ENCODE measurements at places on chromosomes 1 and 21.

- DNase-seq: no peak
Measured at GRCh38 chr1:223140611-223141405, 2.2 kb downstream of the TLR5 start.

- no peak for DNase-seq
Measured at GRCh38 chr1:79161077-79161476, 154.5 kb upstream of the ADGRL4 start.

DNA sequence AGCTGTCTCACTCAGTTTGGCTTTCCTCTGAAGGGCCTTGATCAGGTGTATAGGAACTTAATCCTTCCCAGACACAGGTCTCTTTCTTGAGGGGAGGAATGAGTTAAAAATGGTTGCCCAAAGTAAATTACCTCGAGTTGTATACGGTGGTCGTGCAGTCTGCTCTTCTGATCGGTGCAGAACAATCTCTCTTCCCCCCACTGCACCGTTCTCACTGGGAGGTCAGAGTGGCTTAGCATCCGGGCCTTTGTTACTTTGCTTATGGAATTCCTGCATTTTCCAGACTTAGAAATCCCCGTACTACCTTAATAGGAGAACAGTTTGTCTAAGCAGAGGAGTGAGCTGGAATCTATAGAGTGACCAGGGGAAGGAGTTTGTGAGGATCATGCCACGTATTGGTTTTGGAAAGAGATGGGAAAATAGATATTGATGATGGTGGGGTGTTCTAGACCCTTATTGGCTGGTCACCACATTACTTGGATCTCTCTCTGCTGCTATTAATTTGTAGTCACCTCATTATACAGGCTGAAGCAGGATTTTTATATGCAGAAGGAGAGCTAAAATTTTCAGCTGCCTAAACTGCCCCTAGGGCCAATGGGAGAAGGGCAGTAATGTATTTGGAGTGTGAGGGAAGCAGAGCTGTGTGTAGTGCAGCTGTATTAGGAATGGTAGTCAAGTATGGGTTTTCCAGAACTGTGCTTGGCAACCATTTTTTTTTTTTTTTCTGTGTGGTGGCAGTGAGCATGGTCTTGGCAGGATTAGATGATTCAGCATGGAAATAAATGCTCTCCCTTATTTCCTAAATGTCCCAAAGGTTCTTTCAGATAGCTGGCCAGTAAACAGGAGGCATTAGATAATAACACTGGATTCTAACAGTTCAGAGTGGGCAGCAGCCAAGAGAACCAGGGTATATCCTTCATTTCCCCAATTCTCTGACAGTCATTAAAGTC, 81.5 kb downstream of the NDUFS5 start:
- DNase-seq: no peak

DNA sequence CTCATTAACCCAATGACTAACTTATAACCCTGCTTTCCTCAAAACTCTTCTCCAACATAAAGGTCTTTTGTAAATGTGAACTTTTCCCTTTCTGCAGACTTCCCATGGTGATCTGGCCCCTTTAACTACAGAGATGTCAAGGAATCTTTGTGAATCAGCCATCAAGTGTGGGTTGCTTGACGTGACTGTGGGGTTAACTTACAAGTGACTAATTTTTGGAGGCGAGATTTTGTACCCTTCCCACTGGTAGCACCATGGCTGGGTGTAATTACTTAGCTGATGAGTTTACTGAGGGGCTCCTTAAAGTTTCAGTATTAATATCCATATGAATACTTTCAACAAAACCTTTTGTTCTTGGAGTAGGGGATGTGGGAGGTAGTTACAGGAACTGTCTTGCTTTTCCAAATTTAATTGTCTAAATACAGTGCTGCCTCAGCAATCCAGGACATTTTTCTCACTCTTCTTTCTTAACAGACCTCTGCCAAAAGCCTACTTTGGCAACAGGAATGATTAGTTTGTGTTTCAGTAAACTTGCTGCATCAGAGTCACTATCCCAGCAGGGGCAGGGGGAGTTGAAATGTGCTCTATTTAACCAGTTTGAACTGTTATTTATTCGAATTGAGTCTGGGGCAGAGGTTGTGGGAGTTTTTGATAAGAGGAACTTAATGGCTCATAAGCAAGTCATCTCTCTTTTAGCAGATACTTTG, 217.3 kb upstream of the FGGY start:
- no peak for DNase-seq

- no peak for DNase-seq
Measured at GRCh38 chr1:10835421-10835820, 39.0 kb upstream of the CASZ1 start.

All from naive thymus-derived CD4-positive, alpha-beta T cell (primary cell).